GM23248 (cell line): ENCODE measurements at places on chromosomes 6 and 20. TPM values are rescaled to one million over a fixed set of nuclear protein-coding genes. Genes with fewer than 3 reads are reported as not detected.

- H3K36me3 ChIP-seq: no peaks in the 10 kb centered on the region
- peaks cover 57% of the 10 kb centered on the region for H3K27me3 ChIP-seq
- H3K4me1 ChIP-seq: no peaks in the 10 kb centered on the region
- no peak overlapping the region for H3K27ac ChIP-seq
- DNase-seq: no peak
- H3K4me3 ChIP-seq: no peak overlapping the region
Observed at GRCh38 chr20:44809380-44810060, 826 bp downstream of the RIMS4 start.

- no peak overlapping the region for H3K4me3 ChIP-seq
- H3K27ac ChIP-seq: no peak overlapping the region
- H3K36me3 ChIP-seq: no peaks in the 10 kb centered on the region
- no peaks in the 10 kb centered on the region for H3K4me1 ChIP-seq
Observed at GRCh38 chr20:25460566-25461280, 53.2 kb downstream of the GINS1 start.

- peak; percentile 81 for DNase-seq
- no peak overlapping the region; the same call in 1 of the 2 replicates for H3K27ac ChIP-seq
- H3K4me3 ChIP-seq: no peak overlapping the region
Observed at GRCh38 chr6:37554480-37554819, 54.8 kb upstream of the CCDC167 start.

DNA sequence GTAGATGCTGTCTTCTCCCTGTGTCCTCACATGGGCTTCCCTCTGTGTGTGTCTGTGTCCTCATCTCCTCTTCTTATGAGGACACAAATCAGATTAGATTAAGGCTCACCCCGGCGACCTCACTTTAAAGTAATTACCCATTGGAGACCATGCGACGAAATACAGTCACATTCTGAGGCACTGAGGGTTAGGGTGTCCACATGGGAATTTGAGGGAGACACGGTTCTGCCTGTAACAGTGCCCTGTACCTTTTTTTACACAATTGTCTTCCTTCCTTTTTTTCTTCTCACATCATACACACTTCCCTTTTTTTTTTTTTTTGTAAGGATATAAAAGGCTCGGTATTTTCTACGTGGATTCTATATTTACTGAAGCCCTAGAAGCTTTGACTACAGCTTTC lies 48.9 kb downstream of the DEK start:
- H3K4me3 ChIP-seq: no peak overlapping the region
- H3K4me1 ChIP-seq: no peaks in the 10 kb centered on the region; the same call in 1 of the 2 replicates
- DNase-seq: no peak
- H3K27ac ChIP-seq: no peak overlapping the region
- no peaks in the 10 kb centered on the region for H3K27me3 ChIP-seq

DNA sequence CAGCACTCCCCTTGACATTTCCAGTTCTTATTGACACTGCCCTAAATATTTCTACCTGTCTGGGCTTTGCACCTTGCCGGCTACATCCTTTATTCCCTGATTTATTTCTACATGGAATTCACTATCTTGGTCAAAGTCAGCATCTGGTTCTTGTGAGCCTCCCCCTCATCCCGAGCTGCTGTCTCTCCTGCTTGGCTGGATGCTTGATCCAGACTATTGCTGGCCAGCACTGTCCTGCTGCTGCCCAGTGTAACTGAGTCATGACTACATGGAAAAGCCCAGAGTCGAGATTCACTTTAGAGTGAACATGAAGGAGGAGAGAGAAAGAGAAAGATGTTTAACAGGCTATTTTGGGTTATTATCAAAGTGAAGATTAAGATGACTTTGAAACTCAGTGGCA lies 142.2 kb downstream of the OPN5 start:
- H3K4me3 ChIP-seq: no peak overlapping the region
- DNase-seq: no peak
- H3K4me1 ChIP-seq: no peaks in the 10 kb centered on the region

DNA sequence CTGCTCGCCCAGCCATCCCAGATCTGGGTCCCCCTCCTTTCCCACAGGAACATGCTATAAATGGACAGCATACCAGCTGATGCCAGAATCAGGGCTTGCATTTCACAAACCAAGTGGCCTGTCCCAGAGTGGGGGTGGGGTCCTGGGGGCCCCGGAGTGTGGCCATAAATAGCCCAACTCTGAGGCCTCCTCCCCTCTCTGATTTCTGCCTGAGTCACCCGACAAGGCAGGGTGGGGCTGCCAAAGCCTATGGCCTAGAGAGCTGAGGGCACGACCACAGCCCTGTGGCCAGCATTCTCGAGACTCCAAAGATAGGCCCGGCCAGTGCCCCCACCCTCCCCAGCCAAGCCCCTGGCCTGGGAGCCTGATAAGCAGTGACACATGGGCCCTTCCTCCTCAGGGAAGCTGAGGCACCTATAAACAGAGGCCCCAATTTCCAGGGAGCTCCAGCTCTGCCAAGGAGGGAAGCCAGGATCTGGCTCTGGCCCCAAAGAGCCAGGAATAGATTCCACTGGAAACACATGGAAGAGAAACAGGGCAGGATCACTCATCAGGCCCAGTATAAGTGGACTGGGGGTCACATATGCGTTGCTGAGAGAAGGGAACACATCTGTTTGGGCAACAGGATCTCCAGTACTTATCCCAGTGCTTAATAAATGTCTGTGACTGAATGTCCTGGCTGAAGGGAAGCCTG lies 20.3 kb downstream of the SNTA1 start:
- peak overlapping the region; percentile 76 for H3K27ac ChIP-seq
- no peaks in the 10 kb centered on the region for H3K27me3 ChIP-seq
- peaks cover 19% of the 10 kb centered on the region for H3K4me1 ChIP-seq

DNA sequence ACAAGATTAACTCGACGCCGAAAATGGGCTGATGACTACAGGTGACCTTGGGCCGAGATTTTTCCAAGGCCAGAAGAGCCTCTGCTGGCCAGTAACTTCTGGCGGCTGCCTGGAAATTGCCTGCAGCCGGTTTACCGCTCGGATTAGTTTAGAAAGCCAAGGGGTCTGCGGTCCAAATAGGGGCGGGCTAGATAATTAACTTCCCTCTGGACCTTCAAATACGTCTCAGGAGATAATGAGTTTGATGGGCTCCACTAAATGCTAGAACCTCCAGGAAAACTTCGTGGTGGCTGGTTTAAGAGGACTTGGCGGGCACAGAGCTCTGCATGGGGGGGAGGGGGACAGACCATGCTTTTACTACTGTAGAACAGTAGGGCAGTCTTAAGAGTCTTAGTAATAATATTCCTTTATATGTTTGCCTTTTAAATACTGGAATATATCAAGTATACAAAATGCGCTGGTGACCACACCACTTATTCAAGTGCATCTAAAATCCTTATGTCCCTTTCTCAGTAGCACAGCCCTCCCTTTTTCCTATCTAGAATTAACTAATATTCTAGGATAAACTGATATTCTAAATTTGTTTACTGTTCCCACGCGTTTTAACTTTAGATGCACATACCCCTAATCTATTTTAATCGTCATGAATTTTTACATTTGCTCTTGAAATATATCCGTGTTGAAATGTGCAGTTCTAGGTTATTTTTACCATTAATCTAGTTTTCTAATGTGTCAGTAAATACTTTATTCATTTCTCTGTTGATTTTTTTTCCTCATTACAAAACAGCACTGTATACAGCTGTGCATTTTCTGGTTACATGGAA lies 107.5 kb upstream of the PRSS16 start:
- no peak for DNase-seq
- 0 out of 2 replicates have a peak, but pooled peaks cover 5% of the 10 kb centered on the region for H3K4me1 ChIP-seq
- no peak overlapping the region for H3K27ac ChIP-seq

- no peak overlapping the region for H3K27ac ChIP-seq
- no peak overlapping the region for H3K4me3 ChIP-seq
- no peak for DNase-seq
- H3K4me1 ChIP-seq: no peaks in the 10 kb centered on the region
Observed at GRCh38 chr20:46191611-46192010, 73.5 kb downstream of the CD40 start.

GRCh38 chr20:35768731-35769664 lies 2.8 kb upstream of the PHF20 start:
- peak overlapping the region; percentile 36 for H3K4me3 ChIP-seq
- peak overlapping the region; percentile 99 for H3K27ac ChIP-seq
- H3K4me1 ChIP-seq: peaks cover 39% of the 10 kb centered on the region
- H3K36me3 ChIP-seq: no peaks in the 10 kb centered on the region
- no peaks in the 10 kb centered on the region for H3K27me3 ChIP-seq

DNA sequence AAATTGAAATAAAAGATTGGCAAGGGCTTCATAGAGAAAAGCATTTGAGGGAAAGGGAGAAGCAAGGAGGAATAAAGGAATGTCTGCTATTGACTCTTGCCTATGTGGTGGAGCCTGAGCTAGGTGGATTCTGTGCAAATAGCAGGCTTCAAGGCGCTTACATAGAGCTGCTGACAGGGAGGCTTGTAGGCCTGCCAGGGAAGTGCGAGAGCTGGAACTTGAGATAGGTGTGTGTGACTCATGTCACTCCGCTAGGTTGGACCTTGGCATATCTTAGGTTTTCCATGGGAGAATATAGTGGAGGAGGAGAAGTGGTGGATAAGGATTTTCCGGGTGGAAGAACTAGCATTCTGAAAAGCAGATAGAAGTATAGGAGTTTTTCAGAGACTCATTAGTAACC lies 14.0 kb downstream of the SNRNP48 start:
- H3K27ac ChIP-seq: no peak overlapping the region
- DNase-seq: no peak
- no peaks in the 10 kb centered on the region for H3K4me1 ChIP-seq
- H3K4me3 ChIP-seq: no peak overlapping the region

DNA sequence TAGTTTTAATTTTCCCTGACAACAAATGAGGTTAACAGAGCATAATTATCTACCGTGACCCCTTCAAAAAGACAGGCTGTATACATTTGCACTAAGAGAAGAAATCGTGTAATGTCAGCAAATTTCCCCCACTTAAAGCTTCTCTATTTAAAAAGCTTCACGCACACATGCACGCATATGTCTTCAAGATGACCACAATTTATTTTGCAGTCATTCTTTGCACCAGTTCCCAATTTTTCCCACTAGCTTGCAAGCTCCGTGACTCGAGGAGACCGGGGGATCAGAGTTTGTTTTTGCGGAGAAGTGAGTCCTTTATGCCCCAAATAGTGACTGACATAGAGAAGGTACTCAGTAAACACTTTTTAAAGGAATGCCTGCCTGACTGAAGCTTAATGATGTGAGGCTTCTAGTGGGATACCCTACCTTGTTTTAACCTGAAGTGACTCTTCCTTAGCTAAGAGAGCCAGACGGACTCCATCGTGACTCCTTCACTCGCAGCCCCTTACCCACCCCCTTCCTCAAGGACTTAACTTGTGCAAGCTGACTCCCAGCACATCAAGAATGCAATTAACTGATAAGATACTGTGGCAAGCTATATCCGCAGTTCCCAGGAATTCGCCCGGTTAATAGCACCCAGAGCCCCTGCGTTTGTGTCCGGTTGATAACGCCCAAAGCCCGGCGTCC lies 9.3 kb upstream of the NQO2 start:
- DNase-seq: peak; percentile 69
- peaks cover 24% of the 10 kb centered on the region for H3K4me1 ChIP-seq
- H3K27ac ChIP-seq: peak overlapping the region; percentile 99
- H3K36me3 ChIP-seq: no peaks in the 10 kb centered on the region
- H3K27me3 ChIP-seq: no peaks in the 10 kb centered on the region

- DNase-seq: peak; percentile 8
- H3K36me3 ChIP-seq: no peaks in the 10 kb centered on the region
- H3K27me3 ChIP-seq: no peaks in the 10 kb centered on the region; the same call in none of the 2 replicates
- H3K4me1 ChIP-seq: no peaks in the 10 kb centered on the region
- H3K27ac ChIP-seq: no peak overlapping the region
Observed at GRCh38 chr6:29676981-29677601, 3.9 kb downstream of the ZFP57 start.

GRCh38 chr6:134097114-134097707 lies 44.8 kb upstream of the SLC2A12 start:
- peaks cover 11% of the 10 kb centered on the region; the same call in 1 of the 2 replicates for H3K27me3 ChIP-seq
- H3K27ac ChIP-seq: no peak overlapping the region
- H3K36me3 ChIP-seq: no peaks in the 10 kb centered on the region
- peak; percentile 79 for DNase-seq
- H3K4me1 ChIP-seq: no peaks in the 10 kb centered on the region
- H3K4me3 ChIP-seq: no peak overlapping the region

GRCh38 chr6:30565772-30566171 lies 5.5 kb upstream of the ABCF1 start:
- no peak for DNase-seq
- H3K36me3 ChIP-seq: peaks cover 4% of the 10 kb centered on the region; the same call in 1 of the 2 replicates
- no peak overlapping the region for H3K4me3 ChIP-seq
- peaks cover 6% of the 10 kb centered on the region; the same call in 1 of the 2 replicates for H3K4me1 ChIP-seq
- H3K27ac ChIP-seq: no peak overlapping the region

GRCh38 chr6:31586599-31587281 lies 663 bp downstream of the LST1 start:
- DNase-seq: no peak
- H3K27ac ChIP-seq: no peak overlapping the region
- no peak overlapping the region for H3K4me3 ChIP-seq
- no peaks in the 10 kb centered on the region for H3K27me3 ChIP-seq
- H3K4me1 ChIP-seq: peaks cover 5% of the 10 kb centered on the region; the same call in 1 of the 2 replicates

- H3K36me3 ChIP-seq: no peaks in the 10 kb centered on the region
- no peak overlapping the region for H3K27ac ChIP-seq
- peak; percentile 67 for DNase-seq
- H3K4me1 ChIP-seq: peaks cover 17% of the 10 kb centered on the region
- 0 out of 2 replicates have a peak, but pooled peaks cover 10% of the 10 kb centered on the region for H3K27me3 ChIP-seq
Observed at GRCh38 chr20:5844063-5844681, 94.0 kb downstream of the SHLD1 start.

DNA sequence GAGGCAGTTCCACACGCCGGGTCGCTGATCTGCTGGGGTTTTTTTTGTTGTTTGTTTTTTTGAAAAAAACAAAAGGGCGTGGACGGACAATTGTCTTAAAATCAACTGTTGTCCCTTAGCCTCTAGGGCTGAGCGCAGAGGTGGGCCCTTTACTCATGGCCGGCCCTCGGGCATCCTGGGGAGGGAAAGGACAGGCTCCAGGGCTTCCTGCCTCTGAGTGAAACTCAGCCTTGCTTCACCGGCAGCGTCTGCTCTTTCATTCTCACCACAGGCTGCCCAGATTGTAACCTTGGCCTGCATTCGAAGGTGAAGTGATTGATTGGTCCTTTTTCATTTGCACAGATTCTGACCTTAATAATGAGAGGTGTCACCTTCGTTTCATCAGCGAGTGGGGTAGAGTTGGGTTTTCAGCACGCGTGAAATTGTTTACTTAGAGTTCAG lies 797 bp downstream of the SMIM13 start:
- H3K4me1 ChIP-seq: peaks cover 17% of the 10 kb centered on the region; the same call in 1 of the 2 replicates
- H3K36me3 ChIP-seq: no peaks in the 10 kb centered on the region
- peak overlapping the region; percentile 89 for H3K27ac ChIP-seq
- peak; percentile 78 for DNase-seq

- peaks cover 21% of the 10 kb centered on the region for H3K4me1 ChIP-seq
- peaks cover 13% of the 10 kb centered on the region for H3K27me3 ChIP-seq
- no peaks in the 10 kb centered on the region for H3K36me3 ChIP-seq
- peak overlapping the region; percentile 8; the same call in 1 of the 2 replicates for H3K27ac ChIP-seq
- peak overlapping the region; percentile 34; the same call in 1 of the 2 replicates for H3K4me3 ChIP-seq
Observed at GRCh38 chr6:159038914-159039884, 5.6 kb downstream of the TAGAP start.

ADGRF4 gene
- total RNA-seq: 0.11 TPM in 1 of 2 replicates, not detected in the other

CTCFL gene
- total RNA-seq: not detected in 2 replicates

RSPO4 gene
- not detected in 2 replicates for total RNA-seq

CD2AP gene
- 17.8 and 22.8 TPM in 2 replicates for total RNA-seq

WDR46 gene
- 64.4 and 81.9 TPM in 2 replicates for total RNA-seq

ECT2L gene
- not detected in 2 replicates for total RNA-seq
